ENCODE measurements at places on chromosomes 3 and 15.
A peak's percentile ranks its signal among the peaks of the same experiment; 100 is the strongest.

GRCh38 chr3:193548406-193548805 lies 6.3 kb downstream of the ATP13A4 start:
- no peak for DNase-seq

DNA sequence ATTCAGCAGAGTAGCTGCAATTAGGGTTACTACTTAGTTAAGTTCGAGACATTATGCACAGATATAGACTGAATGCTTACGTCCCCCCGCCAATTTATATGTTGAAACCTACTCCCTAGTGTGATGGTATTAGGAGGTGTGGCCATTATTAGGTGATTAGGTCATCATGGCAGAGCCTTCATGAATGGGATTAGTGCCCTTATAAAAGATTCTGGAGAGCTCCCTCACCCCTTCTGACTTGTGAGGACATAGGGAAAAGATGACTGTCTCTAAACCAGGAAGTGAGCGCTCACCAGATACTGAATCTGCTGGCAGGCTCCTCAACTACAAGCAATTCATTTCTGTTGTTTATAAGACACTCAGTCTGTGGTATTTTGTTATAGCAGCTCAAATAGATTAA lies 25.6 kb upstream of the TEX9 start:
- no peak for DNase-seq

- DNase-seq: no peak
Observed at GRCh38 chr3:185585518-185585858, 607 bp upstream of the SENP2 start.

DNA sequence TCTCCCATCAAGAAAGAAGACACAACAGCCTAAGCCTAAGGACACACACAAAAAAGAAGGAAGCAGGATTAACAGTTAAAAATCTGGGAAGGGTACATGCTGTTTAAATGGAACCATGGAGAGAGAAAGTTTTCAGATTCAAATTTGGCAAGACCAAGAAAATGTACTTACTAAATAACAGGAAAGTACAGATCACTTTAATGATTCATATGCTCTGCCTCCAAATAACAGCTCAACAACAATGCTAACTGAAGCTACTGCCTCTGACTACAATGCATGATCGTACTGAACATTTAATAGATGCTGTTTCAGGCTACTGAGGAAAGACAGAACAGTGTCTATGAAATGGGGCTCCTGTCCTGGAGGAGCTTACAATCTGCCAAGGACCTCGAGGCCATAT lies 8.4 kb upstream of the NMB start:
- DNase-seq: no peak

- no peak for DNase-seq
Observed at GRCh38 chr3:12363397-12364195, 74.7 kb downstream of the PPARG start.

- no peak for DNase-seq
Observed at GRCh38 chr15:67174864-67175573, 79.4 kb downstream of the AAGAB start.

GRCh38 chr15:65512189-65512588 lies 5.3 kb downstream of the DPP8 start:
- no peak for DNase-seq

DNA sequence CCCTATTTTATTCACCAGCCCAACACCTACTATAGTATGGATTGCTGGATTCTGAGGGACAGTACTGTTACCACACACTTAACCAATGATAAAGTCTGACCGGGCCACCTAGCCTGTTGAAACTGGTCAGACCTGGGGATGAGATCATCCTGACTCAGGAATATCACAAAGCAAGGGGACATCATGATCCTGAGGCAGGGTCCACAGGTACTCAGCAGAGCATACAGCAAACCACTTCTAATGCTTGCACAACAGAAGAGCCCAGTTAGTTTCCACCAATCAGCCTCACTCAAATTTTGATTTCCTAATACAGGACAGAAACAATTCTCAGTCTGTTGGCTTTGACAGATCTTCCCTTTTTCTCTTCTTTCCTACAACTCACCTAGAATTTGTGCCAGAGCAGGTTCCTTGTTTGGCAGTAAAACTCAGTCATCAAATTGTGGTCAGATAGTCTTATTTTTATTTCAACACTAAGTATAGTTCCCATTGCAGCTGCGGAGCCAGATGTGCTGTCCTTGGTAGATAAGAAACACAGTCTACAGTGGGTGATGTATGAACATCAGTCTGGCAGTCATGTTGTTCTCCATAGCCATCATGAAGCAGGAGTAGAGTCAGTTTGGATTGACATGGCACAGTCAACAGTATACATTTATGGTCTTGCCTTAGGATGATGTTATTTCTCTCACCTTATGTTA lies 90.1 kb upstream of the PRR23C start:
- DNase-seq: no peak

DNA sequence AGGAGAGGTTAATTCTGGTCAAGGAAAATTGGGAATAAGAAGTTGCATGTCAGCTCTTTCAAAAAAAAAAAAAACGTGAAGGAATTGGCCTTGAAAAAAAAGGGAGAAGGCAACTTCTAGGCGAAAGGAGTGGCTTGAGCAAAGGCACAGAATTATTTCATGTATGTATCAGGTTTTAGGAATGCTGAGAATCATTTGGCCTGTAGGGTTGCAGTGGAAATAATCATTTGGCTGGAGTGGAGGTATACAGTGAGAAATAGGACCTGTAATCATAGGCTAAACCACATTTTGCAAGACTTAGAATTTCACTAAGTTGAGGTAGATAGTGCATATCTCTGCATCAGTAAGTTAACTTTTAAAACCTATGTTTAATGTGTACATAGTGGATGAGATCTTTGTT lies 54.9 kb downstream of the EPHA6 start:
- DNase-seq: no peak

DNA sequence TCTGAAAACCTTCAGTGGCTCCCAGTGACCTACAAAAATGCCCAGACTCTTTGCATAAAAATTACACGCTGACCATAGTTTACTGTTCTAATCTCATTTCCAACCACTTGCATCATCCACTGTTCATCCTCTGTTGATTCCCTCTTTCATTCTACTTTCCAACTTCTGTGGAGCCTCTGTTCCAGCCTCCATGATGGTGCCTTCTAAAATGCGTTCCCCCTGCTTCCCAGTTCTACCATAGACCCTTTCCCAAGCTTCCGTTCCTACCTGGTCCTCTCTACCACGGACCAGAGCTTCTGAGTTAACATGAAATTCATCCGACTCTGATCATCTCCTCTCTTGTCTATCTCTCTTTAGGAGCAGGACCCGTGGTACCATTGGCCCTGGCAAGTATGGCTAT lies 127.0 kb downstream of the THSD4 start:
- no peak for DNase-seq

DNA sequence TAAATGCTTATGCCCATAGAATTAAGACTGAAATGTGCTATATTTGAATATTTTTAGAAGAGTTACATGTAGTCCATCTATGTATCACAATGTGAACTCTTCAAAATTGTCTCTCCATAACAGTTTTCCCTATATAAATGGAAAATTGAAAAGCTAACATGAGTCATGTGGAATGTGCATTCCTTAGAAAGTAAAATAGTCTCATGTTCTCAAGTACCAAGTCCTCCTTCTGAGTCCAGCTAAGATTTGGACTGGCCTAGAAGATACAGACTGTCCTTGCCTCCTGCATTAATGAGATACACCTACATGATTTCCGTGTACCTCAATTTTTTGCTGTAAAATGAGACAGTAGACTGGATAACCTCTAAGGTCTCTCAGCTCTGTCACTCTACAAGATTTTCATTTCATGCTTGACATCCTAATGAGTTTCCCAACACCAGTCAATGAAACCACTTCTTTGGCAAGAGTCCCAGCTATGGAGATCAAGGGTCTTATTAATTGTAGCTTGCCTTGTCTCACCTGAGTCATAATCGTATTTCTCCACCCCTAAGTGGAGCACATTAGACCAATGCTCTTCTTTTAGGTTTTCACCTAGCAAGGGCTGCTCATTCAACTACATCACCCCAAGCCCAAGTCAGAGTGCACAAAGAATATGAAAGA lies 350.6 kb upstream of the IL12A start:
- DNase-seq: no peak

GRCh38 chr3:45841420-45841756 lies 531 bp downstream of the LZTFL1 start:
- no peak for DNase-seq

- no peak for DNase-seq
Observed at GRCh38 chr3:186254676-186255650, 107.1 kb downstream of the DGKG start.

DNA sequence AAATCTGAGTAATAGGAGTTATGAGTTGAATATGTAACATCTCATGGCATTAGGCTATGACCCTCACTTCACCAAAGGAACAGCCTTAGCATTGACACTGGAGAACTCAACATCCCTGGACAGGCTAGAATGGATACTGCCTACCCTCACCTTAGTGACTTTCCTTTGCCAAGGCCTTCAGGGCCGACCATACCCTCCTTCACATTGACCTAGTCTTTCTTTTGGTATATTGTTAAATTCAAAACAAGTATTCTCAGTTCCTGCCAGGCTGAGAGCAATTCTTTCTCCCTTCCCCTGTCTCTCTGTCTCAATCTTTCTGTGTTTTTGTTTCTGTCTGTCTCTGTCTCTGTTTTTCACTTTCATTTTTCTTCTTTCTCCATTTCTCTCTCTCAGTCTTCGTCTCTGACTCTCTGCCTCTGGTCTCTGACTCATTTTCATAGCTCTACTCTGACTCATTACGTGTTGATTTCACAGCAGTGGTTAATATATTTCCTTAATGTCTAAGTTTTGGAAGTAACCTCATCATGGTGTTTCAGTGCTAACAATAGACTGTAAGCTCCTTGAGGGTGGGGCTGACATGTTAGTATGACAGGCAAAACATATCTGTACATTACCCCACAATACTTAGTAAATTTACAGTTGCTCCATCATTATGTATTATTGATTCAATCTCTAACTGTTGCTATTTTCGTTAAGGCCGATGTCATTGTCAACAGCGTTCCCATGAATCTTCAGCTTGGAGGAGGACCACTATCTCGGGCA lies 32.5 kb downstream of the PARP15 start:
- peak; percentile 18 for DNase-seq

- DNase-seq: no peak
Observed at GRCh38 chr3:129036222-129037092, 24.1 kb upstream of the GP9 start.

DNA sequence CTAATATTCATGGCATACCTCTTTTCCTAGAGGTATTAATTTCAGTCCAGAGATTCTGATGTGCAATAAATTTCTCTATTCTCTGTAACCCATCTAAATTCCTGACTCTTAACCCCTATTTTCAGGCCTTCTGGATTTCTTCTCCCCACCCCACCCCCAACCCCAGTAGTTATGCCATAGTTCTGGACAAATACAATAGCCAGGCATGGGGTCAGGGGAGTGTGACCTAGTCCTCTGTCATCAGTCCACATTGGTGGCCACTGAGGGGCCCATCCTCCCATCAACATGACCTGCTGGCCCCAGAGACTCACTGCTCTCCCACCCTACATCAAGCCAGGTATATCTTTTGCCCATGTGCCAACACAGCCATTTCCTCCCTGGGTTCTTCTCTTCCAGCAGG lies 3.8 kb upstream of the LIPC start:
- DNase-seq: no peak

GRCh38 chr15:73924171-73924921 lies 1.9 kb upstream of the LOXL1 start:
- no peak for DNase-seq

GRCh38 chr15:36172955-36173354 lies 406.5 kb upstream of the CDIN1 start:
- DNase-seq: no peak

GRCh38 chr3:185900228-185900627 lies 37.6 kb downstream of the TRA2B start:
- peak; percentile 61 for DNase-seq

DNA sequence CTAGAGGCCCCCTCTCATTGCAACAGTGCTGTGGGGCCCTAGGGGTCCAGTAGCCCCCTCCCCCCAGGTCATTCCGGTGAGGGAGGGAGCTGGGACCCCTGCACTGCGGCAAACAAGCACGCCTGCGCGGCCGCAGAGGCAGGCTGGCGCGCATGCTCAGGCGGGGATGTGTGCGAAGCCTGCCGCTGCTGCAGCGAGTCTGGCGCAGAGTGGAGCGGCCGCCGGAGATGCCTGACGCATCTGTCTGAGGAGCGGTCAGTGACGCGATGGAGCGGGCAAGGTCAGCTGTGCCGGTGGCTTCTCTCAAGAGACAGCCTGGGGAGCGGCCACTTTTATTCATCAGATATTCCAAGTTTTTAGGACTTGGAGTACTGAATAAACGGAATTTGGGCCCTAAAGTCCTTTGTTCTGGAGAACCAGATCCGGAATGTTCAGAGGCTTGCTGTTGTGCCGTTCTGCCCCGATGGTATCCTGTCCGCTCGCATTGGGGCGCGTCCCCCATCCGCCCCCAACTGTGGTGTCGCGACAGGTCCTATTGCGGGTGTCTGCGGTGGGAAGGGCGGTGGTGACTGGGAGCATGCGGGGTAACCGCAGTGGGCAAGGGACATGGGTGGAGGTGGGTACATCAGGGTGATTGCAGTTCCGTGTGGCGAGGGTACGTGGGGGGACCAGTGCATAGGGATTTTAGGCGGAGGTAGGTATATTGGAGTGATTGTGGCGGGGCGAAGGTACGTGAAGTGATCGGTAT lies at the start of the genes SNRPN and SNURF:
Gene SNRPN, plus strand, starts transcription at position 205 of the 748 bp plus-strand sequence. CDS start 19,467 bp downstream, outside the sequence.
Gene SNURF, plus strand, starts transcription at position 205 of the 748 bp plus-strand sequence. Its CDS starts 62 bp downstream, at position 267.
- peak; percentile 28 for DNase-seq
